ENCODE measurements at places on chromosomes 5 and 9.

- no peak for DNase-seq
These were observed 409.6 kb downstream of the GADD45G start for GRCh38 chr9:90014421-90014820.

GRCh38 chr5:148748702-148749392, 77.6 kb upstream of the ADRB2 start:
- DNase-seq, result no peak

DNA sequence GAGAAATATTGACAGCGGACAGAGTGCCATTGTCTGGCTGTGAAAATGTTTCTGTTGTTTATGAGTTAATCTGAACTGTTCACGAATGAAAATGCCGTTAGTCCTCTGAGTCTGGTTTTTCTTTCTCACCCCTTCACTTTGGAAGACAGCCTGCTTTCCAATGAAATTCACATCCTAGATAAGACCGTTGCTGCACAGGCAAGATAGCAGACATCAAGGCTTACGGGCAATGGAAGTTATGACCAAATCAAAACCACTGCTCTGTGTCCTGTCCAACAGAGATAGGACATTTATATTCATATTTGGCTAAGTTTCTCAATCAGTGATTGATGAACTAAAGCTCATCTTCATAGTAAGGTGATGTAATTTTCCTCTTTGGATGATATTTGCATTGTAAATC, 180.0 kb upstream of the DMAC1 start:
- DNase-seq, result no peak

DNA sequence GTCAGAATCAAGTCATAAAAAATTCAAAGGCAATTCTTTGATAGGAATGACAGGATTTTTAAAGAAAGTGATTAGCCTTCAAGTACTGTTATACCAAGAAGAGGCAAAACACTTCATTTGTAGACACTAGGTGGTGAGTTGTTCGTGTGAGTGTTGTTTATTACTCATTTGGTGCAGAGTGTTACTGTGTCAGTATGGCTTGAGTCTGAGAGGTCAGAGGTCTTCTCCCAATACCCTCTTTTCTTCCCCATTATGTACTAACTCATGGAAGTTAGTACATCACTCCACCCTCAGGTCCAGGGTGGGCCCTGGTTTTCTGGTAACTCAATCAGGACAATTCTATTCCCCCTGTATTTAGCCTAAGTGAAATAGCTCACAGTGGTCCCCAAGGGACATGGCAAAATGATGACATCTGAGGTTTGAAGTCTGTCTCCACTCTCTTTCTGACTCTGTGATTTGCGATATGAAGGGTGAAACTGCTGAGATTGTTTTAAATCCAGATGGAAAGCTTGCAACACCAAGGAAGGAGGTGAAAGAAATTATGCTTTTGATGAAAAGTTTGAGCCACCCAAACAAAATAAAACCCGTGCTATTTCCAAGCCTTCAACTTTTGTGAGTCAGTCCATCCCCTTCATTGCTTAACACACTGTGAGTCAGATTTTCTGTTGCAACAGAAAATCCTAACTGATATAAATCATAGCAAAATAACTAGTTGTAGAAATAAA, 56.8 kb downstream of the NUDT12 start:
- DNase-seq, result peak; percentile 65

GRCh38 chr5:160472482-160472881, 50.8 kb downstream of the PTTG1 start:
- no peak for DNase-seq

DNA sequence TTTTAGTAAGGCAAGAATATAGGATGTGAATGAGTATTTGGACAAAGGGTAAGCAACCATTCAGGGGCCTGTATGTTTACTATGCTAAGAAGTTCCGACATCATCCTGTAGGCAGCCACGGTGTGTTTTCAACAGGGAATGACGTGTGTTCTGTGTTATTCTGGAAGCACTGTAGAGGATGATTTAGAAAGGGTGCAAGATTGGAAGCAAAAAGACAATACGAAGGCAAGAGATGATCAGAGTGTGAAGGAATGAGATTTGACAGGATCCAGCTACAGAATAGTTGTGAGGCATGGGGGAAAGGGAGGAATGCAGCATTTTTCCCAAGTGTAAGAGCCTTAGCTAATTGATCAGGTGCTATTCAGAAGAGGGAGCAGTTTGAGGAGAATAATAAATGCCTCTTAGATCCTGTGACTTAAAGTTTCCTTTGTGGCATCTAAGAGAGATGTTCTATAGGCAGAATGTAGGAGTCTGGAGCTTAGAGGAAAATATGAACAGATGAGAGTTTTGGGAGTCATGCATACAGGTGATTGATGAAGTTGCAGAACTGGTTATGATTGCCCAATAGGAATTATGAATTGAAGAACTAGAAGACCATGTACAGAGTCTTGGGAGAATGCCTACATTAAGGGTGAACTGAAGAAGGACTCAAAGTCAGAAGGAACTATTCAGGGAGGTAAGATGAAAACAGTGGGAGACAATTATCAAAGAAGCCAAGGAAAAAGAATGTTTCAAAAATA, 2.5 kb downstream of the SMC5 start:
- DNase-seq, result no peak

- no peak for DNase-seq
These were observed 28.3 kb upstream of the UHRF2 start for GRCh38 chr9:6384732-6385131.

DNA sequence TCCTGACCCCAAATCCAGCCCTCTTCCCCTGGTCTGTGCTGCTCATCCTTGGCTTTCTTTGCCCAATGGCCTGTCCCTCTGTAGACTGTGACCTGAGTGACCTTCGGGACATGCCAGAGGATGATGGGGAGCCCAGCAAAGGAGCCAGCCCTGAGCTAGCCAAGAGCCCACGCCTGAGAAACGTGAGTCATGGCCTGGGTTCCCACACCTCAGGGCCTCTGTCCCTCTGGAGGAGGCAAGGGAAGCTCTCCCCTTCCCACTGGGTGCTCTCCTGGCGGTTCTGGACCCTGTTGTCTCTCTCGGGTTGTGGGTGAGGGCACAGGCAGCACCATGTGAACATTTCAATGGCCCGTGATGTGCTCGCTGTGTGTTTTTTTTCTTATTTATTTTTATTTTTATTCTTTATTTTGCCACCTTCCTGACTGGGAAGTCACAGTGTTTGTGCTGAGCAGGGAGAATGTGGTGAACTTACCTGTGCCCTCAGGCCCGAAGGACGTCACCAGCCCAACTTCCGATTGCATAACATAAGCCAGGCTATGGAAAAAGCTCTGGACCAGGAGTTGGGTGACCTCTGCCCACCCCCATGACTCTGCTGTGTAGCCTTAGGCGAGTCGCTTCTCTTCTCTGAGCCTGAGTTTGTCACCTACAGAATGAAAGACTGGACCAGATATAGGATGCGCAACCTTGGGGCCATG, 29.5 kb downstream of the AFAP1L1 start:
- no peak for DNase-seq

DNA sequence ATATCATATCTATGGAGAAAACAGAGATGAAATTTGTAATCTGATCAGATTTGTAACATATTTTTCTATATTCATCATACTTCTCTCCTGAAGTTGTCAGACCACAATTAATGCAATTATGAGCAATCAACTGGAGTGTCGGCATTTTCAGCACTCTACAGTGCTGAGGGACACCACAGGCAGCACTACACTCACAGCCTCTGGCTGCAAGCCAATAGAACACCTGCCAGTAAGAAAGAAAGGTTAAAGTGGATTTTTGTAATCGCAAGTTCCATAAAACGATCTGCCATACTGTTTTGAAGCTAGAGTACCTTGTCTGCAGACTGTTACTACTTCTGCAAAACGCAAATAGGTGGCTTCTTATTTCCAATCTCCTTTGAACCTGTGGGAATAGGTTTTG, 147.6 kb downstream of the ADAMTS6 start:
- no peak for DNase-seq

- DNase-seq, result no peak
These were observed 27.8 kb upstream of the SETD9 start for GRCh38 chr5:56881571-56881970.

DNA sequence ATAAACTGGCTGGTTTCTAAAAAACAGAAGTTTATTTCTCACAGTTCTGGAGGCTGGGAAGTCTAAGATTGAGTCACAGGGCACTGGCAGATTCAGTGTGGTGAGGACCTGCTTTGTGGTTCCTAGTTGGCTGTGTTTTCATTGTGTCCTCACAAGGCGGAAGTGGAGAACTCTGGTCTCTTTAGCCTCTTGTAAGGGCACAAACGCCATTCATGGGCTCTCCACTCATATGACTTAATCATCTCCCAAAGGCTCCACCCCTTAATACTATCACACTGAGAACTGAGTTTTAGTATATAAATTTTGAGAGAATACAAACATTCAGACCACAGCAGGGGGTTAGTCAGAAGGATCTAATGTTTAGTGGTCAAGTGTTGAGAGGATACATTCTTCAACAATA, 208.2 kb downstream of the SEC61B start:
- peak; percentile 66 for DNase-seq

DNA sequence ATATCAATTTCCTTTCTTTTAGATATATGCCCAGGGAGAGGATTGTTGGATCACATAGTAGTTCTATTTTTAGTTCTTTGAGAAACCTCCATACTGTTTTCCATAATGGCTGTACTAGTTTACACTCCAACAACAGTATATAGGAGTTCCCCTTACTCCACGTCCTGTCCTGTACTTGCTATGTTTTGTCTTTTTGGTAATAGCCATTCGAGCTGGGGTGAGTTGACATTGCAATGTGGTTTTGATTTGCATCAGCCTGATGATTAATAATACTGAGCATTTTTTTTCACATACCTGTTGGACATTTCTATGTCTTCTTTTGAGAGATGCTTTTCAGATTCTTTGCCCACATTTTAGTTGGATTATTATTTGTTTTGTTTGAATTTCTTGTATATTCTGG, 445.9 kb downstream of the NTRK2 start:
- DNase-seq, result no peak

- DNase-seq, result no peak
These were observed 82.9 kb downstream of the RAPGEF1 start for GRCh38 chr9:131657037-131657377.

DNA sequence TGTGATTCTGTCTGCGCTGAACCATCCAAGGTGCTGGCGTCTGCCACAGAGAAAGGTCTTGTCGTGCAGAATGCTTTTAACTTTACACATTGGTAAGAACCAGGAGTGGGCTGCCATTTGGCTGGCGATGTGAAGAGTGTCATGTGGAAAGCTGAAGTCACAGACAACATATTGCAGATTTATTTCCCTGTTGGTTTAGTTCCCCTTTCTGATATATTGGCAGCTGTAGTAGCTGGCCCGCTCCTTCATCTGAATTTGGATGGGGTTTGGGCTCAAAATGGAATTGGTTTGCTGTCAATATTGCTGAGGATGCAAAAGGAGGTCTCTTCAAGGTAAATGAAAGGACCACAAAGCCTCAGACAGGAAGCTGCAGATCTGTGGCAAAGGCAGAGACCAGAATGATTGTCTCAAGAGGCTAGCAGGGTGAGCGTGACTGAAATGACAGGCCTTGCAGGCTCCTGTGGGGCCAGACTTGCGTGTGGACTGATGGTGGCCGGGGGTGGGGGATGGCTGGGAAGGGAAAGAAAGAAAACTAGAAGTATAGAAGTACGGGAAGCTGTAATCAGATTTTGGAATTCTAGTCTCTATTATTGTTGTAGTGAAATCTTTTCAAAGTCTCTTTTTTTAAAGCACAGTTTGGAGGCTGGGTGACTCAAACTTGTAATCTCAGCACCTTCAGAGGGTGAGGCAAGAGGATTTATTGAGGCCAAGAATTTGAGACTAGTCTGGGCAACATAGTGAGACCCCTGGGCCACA, 25.1 kb upstream of the CD180 start:
- DNase-seq, result no peak

DNA sequence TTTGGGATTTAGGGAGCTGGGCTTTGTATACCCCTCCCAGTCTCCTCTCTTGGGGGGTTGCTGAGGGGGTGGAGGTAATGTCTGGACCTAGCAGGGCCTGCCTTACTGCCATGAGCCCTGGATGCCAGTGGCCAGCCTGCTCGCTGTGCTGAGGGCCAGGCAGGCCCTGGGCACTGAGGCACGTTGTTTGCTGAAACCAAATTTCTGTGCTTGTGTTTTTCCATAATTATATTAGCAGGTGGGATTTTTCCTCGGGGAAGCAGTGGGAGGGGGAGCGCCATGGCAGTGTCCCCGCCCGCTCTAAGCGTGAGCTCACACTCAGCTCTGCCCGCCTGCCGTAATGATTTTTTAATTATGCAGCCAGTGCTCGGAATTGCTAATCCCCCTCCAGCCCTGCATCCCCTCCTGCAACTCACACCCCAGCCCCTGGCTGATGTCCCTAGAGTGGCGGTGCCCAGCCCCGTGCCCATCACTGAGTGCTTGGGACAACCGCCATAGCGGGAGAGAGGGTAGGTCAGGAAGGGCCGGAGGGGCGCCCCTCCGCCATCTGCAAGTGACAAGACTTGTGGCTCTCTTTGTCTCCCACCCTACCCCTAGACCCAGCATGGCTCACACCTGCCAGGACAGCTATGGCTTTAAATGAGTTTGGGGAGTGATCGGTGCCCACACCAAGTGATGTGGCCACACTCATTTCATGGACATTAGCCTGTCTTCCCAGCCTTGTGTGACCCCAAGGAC, 20.9 kb downstream of the CXXC5 start:
- DNase-seq, result no peak

DNA sequence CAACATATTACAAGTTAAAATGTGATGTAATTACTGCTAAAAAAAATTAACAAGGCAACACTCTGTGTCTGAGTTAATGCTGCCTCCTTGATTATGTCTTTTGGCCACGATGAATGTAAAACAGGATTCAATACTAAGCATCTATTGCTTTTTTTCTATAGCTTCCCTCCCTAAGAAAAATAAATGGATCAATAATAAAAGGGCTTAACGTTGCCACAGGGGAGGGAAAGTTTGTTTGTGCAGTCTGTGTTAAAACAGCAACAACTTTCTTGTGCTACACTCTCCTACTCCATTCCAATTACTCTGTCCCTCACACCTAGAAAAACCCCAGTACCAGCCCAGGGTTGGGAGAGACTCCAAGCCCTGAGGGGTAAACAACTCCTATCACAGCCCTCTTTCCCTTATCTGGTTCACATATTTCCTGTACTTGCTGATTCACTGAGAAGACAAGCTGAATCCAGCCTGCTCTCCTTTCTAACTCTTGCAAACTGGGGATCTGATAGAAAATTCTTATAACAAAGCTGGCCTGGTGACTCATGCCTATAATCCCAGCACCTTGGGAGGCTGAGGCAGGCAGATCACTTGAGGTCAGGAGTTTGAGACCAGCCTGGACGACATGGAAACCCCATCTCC, 44.8 kb downstream of the PTPN3 start:
- DNase-seq, result peak; percentile 54

- DNase-seq, result no peak
These were observed 17.7 kb upstream of the ANXA1 start for GRCh38 chr9:73133921-73134407.

- DNase-seq, result no peak
These were observed 597.8 kb downstream of the EFNA5 start for GRCh38 chr5:107072967-107073366.

- DNase-seq, result no peak
These were observed 81.2 kb upstream of the UBTD2 start for GRCh38 chr5:172364773-172365172.
